Left lobe of liver (tissue), 2 donors: ENCODE measurements at places on chromosomes 4 and X. TPM values are rescaled to one million over a fixed set of nuclear protein-coding genes. Genes with fewer than 3 reads are reported as not detected.

- no peak for DNase-seq
Observed at GRCh38 chrX:10904220-10904619, 206.9 kb upstream of the HCCS start.

DNA sequence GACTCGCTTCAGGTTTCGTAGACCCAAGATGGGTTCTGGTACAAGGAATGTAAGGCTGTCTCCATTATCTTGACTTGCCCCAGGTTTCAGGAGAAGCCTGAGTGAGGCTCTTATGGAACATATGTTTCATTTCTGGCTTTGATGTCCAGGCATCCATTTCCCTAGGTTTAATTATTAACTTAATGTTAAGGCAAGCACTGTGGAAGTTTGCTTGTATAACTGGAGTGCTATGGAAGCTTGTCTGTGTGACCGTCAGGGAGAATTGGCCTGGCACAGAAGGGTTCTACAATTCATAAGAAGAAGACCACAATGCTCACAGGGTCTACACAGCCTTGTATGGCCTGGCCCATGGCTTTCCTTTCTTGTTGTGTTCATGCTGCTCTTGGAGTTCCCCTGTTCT is 47.2 kb upstream of the PPP1R2C start:
- DNase-seq, result no peak

DNA sequence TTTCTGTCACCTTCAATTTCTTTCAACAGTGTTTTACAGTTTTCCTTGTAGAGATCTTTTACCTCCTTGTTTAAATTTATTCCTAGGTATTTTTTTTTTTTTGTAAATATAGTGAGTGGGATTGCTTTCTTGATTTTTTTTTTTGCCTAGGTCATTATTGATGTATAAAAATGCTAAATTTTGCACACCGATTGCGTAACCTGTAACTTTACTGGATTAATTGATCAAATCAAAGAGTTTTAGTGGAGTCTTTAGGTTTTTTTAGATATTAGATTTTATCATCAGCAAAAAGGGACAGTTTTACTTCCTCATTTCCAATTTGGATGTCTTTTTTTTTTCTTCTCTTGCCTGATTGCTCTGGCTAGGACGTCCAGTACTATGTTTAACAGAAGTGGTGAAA is 40.9 kb downstream of the TEX13A start:
- no peak for DNase-seq

DNA sequence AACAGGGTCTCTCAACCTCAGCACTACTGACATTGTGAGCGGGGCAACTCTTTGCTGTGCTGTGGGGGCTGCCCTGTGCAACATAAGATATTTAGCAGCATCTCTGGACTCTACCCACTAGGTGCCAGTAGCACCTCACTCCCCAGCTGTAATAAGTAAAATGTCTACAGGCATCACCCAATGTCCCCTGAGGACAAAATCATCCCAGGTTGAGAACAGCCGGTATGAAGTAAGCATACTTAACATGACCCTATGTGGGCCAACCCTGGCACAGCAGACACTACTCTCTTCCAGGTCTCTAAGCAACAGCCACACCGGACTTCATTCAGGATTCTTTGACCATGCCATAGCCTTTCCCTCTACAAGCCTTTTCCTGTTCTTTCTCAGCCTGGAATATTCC is 10.5 kb upstream of the MGST2 start:
- DNase-seq, result no peak

GRCh38 chrX:124211312-124211942 is 121.0 kb upstream of the TEX13D start:
- DNase-seq, result no peak

DNA sequence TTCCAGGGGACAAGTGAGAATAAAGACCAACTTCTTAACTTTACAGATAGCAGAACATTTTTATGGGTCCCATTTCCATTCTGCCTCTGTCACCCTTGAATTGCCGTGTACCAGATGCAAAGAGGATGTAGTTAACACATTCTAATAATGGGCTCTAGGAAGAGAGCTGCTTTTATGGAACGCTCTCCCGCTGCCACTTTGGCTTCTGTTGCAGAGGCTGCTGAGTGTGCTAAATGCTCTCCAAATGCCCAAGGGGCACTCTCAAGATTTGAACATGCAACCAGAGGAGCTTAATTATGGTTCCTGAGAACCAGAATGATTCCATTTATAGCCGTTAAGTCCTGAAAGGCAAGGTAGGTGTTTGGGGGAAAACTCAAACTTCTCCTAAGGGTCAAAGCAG is 28.1 kb upstream of the GPC3 start:
- no peak for DNase-seq

- DNase-seq, result no peak
Observed at GRCh38 chrX:43643201-43643600, 12.9 kb upstream of the MAOA start.

GRCh38 chr4:29336861-29337260 is 1383.3 kb upstream of the PCDH7 start:
- no peak for DNase-seq

- no peak for DNase-seq
Observed at GRCh38 chrX:77160301-77160700, 286.9 kb upstream of the FGF16 start.

DNA sequence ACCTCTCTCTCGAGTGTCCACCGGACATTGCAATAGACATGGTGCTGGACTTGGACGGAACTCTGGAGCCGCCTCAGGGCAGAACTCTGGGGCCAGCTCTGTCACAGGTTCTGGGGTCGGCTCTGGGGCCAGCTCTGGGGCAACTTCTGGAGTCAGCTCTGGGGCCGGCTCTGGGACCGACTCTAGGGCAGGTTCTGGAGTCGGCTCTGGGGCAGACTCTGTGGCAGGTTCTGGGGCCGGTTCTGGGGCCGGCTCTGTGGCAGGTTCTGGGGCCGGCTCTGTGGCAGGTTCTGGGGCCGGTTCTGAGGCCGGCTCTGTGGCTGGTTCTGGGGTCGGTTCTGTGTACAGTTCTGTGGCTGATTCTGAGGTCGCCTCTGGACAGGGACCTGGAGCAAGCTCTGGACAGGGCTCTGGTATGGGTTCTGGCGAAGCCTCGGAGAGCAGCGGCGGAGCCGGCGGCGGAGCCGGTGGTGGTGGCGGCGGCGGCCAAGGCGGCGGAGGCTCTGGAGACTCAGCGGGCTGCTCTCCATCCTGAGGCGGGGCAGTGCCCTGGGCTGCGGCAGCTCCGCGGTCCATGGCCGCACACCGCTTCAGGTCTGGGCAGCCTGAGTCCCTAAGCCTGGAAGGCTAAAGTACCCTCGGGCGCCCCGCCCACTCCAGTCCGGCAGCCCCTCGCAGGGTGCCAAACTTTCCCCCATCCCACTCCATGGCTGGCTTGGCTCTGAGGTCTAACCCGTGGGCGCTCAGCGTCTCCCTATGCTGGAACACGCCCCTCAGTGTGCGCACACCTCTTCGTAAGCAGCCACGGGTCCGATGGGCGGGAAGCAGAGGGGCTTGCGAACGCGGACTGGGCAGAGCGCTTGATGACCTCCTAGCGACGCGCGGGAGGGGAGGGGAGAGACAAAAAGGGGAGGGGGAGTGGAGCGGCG is at the start of gene DGKK:
Gene DGKK, minus strand, starts transcription at position 723 of the 929 bp plus-strand sequence. Its CDS starts 147 bp downstream, at position 576.
- DNase-seq, result no peak

DNA sequence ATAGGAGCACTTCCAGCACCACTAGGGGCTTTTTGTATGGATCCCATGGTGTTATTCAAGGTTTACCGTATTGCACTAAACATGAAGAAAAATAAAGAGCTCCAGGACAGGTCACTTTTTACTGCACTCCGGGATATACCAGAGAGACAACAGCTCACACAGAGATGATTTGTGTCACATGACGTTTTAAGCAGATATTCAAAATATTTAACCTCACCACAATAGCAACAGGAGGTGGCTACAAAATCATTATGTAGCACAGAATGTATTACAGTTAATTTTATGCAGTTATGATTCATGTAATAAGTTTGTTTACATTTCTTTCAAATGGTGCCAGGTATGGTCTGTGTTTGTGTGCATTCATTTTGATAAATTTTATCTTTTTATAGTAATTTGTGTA is 100.6 kb downstream of the LUZP4 start:
- DNase-seq, result no peak

GRCh38 chr4:88910101-88910500 is 146.9 kb downstream of the FAM13A start:
- no peak for DNase-seq

- DNase-seq, result no peak
Observed at GRCh38 chrX:12947545-12948235, 27.2 kb upstream of the TMSB4X start.

GRCh38 chr4:168667376-168667775 is 170.5 kb downstream of the PALLD start:
- DNase-seq, result no peak

DNA sequence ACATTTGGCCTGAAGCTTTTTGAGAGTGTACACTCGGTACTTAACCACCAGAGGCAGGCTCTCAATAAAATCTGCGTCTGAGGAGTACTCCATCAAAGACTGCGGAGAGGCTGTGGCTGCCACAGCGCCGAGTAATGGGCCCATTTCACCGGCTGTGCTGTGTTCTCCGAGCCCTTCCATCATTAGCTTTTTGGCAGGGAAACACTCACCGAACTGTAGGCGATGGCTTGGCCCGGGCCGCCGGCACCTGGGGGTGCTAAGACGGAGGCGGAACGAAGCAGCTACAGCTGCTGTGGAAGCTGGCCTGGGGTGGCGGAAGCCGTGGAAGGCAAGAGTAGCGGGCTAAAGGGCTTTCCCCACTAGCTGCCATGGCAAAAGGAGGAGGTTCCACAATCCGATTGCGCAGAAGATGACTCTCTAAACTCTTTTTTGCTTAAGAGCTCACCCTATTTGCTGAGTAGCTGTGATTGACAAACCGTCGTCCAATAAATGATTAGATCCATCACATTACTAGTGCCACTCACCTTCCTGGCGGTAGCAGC is 48.5 kb upstream of the PABPC1L2A start:
- DNase-seq, result no peak

DNA sequence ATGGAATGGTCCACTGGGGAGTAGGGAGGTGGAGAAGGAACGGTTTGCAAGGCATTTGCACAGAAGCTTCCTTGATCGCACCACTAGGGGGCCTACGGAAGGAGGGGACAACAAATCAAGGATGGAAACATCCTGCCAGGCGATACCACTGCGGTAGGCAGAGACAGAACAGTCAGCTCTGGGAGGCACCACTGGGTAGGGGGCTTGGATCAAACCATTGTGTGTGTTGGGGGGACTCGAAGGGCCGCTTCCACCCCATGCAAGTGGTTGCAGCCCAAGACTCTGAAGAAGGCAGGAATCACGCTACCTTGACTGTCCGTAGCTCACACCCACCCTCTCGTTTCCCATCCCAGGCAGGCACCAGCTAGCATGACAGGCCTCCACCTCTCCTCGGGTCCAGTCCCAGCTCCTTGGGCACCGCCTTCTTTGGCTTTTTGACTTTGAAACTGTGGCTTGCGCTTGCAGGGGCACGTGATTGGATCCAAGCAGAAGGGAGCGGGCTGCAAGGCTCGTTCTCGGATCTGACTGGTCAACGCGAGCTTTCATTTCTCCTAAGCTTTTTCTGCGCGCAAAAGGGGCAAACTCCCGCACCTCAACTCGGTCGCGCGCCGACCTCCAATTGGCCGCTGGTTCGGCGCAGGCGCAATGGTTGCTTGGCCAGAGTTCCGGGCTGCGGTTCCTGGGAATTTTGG is 28.4 kb downstream of the GAGE1 start:
- no peak for DNase-seq

DNA sequence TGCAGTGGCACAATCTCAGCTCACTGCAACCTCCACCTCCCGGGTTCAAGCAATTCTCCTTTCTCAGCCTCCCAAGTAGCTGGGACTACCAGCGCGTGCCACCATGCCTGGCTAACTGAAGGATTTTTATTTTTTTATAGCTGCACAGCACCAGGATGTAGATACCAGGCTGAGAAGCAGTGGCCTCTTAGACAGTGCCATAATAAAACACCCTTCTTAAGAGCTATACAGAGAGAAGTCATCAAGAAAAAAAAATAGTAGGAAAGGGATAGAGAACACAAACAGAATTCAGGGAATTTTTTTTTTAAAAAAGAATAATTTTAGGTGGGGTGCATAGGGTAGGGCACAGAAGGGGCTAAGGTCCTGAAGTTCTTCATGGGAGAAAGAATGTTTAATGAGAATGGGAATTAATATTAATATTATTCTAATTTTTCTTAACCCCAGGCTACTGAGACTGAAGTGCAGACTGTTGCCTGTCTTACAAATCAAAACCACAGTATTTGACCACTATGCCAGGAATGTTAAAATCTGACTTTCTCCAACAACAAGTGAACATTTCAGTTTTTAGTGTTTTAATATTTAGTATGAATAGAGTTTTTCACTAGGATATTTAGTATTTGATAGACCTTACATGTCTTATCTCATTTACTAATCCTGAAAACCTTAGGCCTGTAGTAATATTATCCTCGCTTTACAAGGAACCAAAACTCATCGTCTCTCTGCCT is 146.7 kb downstream of the KCNIP4 start:
- no peak for DNase-seq

GRCh38 chrX:68252664-68253063 is 180.6 kb downstream of the OPHN1 start:
- DNase-seq, result no peak

GRCh38 chr4:61923179-61923578 is 723.1 kb downstream of the ADGRL3 start:
- no peak for DNase-seq

- DNase-seq, result no peak
Observed at GRCh38 chr4:95027905-95028618, 270.3 kb downstream of the BMPR1B start.

GRCh38 chr4:182425302-182425701 is 182.1 kb downstream of the TENM3 start:
- DNase-seq, result no peak

DNA sequence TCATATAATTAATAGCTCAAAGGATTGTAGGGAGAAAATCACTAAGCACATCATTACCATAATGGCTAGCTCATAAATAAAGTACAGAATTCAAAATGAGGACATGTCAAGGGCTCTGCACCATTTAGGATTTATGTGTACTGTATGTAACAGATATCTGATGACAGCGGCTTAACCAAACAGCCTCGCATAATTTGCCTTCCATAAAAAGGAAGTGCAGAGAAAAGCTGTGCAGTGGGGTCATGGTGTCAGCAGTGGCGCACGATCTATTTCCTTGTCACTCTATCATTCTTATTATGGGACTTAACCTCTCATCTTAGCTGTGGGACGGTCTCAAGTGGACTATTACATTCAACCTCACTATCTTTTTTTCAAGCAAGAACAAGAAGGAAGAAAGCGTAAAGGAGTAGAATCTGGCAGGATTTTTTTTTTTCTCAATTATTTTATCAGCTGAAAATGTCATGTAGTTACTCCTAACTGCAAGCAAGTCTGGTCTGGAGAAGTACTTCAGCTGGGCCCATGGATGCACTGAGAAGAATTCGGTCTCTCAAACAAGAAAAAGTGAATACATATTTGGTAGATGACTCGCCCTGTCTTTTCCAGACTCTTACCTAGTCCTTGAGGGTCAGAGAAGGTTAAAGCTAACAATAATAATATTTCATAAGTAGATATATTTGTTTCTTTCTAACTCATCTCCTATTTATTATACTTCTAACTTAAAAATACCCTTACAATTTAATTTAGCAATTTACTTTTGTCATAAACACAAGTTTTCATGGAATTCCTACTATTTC is 94.6 kb downstream of the COX18 start:
- DNase-seq, result no peak

The HSFX4 gene
- not detected for total RNA-seq

The IQSEC2 gene
- 2.5 TPM for total RNA-seq

The BRS3 gene
- total RNA-seq, result not detected

The RNF150 gene
- 1.4 TPM for total RNA-seq

The PAGE1 gene
- not detected for total RNA-seq

The HELT gene
- total RNA-seq, result not detected

The HPGDS gene
- 0.10 TPM for total RNA-seq

The CTAG1B gene
- not detected for total RNA-seq

The HS6ST2 gene
- total RNA-seq, result not detected

The DCHS2 gene
- total RNA-seq, result 0.08 TPM
